H1 (cell line): ENCODE measurements at places on chromosomes 16 and 17. TPM values are rescaled to one million over a fixed set of nuclear protein-coding genes. Genes with fewer than 3 reads are reported as not detected.

DNA sequence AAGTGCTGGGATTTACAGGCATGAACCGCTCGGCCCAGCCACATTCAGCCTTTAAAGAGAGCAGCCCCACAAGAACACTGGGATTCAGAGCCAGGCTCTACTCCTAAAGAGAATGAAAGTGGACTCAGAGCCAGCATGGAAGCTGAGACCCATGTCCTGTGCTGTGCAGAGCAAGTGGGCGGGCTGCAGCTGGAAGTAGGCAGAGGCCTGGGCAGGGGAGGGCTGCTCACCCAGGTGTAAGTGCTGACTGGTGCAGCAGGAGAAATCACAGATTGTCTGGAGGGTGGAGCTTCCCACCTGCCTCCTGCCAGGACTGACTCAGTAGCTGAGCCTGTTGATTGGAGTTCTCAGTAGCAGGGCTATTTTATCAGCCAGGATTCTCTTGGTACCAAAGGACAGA, 178.7 kb downstream of the KATNIP start:
- H3K4me3 ChIP-seq, result no peak overlapping the region
- no peaks in the 10 kb centered on the region; the same call in 1 of the 2 replicates for H3K36me3 ChIP-seq
- no peaks in the 10 kb centered on the region for H3K27me3 ChIP-seq

DNA sequence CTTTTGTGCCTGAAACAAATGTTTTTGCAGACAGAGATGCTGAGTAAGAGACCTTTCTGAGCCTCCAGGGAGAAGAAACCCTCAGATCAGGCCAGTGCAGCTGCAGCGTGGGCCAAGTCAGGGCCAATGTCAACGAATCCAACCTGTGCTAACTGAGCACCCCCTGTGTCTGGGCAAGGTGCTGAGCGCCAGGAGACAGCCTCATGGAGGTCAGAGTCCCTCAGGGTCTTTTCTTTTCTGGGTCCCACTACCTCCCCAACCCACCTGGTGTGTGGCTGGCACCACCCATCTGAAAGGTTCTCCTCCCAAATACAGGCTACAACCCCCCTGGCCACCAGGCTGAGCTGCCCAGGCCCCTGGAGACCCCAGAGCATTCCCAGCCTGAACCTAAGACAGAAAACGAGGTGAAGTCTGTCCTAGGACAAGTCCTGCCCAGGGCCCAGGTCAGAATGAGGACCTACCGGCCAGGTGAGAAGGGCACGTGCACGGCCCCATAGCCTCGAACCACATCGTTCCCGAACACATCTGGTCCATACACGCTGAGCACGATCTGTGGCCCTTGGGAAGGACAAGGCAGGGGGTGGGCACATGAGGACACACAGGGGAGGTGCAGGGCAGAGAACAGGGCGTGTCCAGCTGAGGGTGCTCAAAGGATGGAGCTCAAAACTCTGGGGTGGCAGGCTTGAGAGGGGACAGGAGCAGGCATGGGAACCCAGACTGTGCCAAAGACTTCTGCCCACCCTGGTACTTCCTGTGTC, 15.0 kb downstream of the B9D1 start:
- H3K36me3 ChIP-seq, result no peaks in the 10 kb centered on the region
- no peak for DNase-seq

NRN1L gene
- total RNA-seq, result 4.1 and 4.9 TPM in 2 replicates

TBC1D3C gene
- total RNA-seq, result not detected in 2 replicates

ZSCAN10 gene
- 195 and 209 TPM in 2 replicates for total RNA-seq

SNAI3 gene
- 8.5 and 8.7 TPM in 2 replicates for total RNA-seq
